ENCODE measurements at places on chromosomes 2 and 18.

DNA sequence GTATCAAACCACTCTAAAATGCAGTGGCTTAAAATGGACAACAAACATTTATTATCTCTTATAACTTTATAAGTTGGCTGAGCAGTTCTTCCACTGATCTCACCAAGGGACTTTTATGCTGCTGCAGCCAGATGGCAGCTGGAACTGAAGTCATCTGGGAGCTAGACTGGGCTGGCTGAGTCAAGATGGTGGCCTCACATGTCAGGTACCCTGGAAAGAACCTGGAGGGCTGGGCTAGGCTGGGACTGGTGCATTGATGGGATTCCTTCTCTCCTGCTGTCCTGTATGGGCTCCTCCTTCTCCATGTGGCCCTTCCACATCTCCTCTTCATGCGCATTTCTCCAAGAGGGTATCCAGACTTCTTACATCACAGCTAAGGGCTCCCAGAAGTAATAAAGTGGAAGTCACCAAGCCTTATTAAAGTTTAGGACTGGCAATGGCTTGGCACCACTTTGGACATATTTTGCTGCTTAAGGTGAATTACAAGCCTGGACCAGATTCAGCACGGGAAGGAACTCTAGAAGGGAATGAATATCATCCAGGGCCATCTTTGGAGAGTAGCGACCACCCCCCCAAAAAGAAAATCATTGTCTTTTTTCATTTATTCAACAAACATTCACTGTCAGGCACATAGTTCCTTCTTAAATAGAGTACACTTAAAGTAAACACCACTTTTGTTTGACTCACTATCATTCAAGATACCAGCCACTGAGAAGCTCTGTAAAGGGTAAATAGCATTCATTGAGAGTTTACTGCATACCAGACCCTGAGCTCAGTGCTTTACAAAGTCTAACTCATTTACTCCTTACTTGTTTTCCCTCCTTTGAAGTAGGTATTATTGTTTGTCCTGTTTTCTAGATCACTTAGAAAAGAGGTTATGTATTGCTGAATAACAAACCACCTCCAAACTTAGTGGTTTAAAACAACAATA is 138.0 kb downstream of the ZFP36L2 start:
- peak; percentile 72 for DNase-seq

- no peak for DNase-seq
Measured at GRCh38 chr2:8501061-8501720, 180.7 kb upstream of the ID2 start.

- peak; percentile 34 for DNase-seq
Measured at GRCh38 chr2:175350105-175350504, 168.6 kb upstream of the ATP5MC3 start.

DNA sequence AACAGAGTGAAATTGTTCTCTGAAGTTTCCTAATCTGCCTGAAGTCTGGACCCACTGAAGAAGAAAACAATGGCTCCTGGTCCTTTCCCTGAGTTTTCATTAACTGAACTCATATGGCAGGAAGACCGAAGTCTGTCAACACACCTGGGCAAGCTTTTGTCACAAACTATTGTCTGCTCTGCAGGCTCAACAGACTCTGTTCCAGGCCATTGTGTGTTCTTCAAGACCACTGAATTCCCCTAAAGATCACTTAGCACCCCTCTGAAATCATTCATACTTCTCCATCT is 6.6 kb upstream of the TMEM37 start:
- no peak for DNase-seq

DNA sequence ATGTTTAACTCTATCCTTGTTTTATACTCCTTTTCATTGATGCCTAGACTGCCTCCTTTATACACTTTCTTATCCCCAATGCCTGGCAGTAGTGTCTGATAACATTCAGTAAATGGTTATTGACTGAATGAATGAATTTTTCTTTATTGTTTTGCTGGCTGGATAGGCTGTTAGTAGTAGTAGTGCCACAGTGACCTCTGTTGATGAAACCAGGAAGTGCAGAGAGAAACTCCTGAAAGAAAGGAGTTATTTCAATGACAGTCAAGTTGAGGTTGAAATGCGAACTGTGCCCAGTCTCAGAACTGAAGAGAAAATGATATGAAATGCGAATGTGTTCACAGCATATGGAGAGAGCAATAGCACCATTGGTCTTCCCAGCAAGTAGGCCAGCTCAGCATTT is 26.8 kb upstream of the SLC9A2 start:
- DNase-seq = peak; percentile 3

DNA sequence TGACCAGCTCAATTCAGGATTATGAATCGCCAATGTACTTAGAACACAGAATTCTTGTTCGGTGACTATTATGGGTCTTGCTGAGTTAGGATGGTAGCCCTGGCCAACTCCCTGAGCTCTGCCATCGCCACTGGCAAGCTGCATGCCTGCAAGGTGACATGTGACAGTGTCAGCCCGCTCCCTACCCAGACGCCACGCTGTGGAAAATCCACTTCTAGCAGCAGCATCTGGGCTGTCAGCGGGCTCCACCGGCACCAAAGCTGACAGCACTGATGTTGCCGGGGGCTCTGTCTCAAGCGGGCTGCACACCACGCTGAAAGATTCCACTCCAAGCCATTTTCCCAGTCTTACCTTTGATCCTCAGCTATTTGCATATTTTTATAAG is 100.7 kb downstream of the MYT1L start:
- no peak for DNase-seq

DNA sequence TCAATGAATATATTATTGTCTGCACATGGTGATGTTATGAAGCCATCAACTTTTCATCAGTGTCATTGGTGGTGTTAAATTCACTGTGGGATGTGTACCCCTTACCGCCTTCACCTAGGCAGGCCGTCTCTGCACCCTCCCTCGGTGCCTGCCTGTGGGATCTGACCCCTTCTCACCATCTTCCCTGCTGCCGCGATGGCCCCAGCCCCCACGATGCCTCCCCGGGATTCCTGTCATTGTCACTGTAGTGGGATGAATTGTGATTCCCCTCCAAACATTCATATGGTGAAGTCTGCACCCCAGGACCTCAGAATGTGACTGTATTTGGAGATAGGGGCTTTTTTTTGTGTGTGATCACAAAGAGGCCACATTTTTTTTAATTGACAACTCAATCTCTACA is 198.3 kb upstream of the HS6ST1 start:
- no peak for DNase-seq

DNA sequence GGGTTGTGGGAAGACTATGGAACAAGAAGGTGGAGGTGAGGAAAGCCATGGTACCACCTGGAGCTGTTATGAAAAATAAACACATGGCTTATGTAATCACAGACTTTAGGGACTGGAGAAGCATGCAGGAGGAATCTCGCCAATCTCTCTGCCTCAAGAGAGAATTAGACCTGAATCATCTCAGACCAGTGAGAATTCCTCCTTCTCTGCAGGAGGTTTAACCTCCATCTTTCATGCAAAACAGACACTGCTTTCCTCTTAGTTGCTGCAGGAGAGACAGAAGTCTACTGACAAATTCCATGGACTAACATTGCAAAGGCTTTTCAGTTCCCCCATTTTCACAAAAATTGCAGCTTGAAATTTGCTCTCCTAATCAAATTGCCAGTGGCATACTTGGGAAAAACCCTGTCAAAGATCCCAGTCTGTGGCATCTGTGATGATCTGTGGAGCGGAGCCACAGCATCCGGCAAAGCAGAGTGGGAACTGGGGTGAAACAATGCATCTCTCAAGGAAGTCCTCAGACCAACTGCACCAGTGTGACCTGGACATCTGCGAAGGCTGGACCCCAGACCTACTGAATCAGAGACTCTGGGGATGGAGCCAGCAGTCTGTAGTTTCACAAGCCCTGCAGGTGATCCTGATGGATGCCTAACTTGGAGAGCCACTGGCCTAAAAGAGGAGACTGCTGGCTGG is 28.6 kb upstream of the NCKAP5 start:
- DNase-seq = peak; percentile 29

- DNase-seq = no peak
Measured at GRCh38 chr2:202090530-202090929, 17.5 kb downstream of the KIAA2012 start.

- peak; percentile 27 for DNase-seq
Measured at GRCh38 chr18:36493349-36494159, 196.0 kb downstream of the FHOD3 start.

GRCh38 chr2:98463988-98464771 is 19.5 kb downstream of the INPP4A start:
- DNase-seq = no peak

DNA sequence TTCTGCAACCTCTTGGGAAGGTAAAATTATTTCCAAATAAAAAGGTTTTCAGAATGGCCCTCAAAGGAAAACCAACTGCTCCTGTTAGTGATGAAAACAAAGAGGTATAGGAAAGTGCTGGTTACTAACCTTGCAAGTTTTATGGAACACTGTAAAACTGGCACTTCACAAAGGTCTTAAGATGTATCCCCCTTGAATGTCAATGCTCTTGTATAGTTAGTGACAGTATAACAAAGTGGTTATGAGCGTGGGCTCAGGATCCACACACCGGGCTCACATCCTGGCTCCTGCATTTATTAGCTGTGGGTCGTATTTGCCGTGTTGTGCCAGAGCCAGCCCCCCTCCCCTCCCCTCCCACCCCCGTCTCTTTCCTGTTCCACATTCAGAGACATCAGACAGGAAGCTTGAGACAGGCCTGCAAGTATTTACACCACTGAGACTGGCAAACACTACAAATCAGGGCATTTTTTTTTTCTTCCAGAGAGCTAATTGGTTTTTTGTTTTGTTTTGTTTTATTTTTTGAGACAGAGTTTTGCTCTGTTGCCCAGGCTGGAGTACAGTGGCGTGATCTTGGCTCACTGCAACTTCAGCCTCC is 9.2 kb upstream of the DNPEP start:
- no peak for DNase-seq

DNA sequence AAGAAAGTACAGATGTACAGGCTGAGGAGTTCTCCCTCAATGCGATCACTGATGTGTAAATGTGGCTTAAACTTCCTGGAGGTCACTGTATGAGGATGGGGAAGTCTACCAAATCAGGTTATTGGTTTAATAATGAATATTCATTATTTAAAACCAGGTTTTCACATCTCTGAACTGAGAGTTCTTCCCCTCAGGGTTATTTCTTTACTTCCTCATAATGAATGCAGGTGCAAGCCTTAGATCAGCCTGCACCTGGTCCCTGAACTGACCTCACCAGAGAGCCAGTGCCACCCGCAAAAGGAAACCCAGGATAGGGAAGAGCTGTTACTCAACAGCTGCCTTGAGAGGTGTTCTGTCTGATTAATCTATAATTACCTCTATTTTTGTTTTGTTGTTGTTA is 369.0 kb downstream of the EPHA4 start:
- no peak for DNase-seq

GRCh38 chr18:24315170-24315569 is 82.5 kb downstream of the OSBPL1A start:
- peak; percentile 24 for DNase-seq

- peak; percentile 67 for DNase-seq
Measured at GRCh38 chr2:30514134-30514847, 67.2 kb downstream of the LCLAT1 start.

DNA sequence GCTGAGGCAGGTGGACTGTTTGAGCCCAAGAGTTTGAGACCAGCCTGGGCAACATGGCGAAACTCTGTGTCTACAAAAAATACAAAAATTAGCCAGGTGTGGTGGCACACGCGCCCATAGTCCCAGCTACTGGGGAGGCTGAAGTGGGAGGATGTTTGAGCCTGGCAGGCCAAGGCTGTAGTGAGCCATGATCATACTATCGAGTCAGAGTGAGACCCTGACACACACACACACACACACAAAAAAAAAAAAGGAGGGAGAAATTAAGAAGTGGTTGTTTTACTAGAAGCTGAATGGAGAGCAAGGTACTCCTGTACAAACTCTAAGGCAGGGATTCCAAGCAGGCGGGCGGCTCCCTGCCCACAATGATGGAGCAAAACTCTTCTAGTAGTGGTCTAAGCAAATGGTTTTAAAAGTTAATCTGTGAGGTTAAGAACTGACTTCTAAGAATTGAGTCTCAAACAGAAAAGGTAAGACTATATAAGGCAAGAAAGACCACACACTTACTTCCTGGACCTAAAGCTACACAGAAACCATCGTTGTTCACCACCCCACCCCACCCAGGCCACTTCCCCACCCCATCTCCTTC is 2.6 kb downstream of the ANKRD44 start:
- DNase-seq = no peak

GRCh38 chr2:62435720-62436119 is 70.3 kb downstream of the TMEM17 start:
- DNase-seq = no peak

DNA sequence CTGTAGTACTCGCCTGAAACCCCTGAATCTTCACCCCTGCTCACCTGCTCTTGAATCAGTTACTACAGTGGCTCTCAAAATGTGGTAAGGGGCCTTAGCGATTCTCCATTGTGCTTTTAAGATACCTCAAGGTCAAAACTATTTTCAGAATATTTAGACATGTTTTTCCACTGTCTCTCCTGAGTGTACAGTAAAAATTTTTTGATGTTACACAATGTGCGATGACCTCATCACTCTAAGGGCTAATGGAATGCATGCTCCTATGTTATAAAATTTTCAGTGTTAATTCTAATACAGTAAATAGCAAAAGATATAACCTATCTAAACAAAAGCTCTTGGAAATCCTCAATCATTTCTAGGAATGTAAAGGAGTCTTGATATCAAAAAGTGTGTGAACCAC is 336.9 kb upstream of the PKDCC start:
- DNase-seq = peak; percentile 11

GRCh38 chr2:19041434-19042041 is 316.9 kb downstream of the OSR1 start:
- no peak for DNase-seq

- DNase-seq = no peak
Measured at GRCh38 chr2:136065384-136065783, 52.6 kb downstream of the CXCR4 start.

DNA sequence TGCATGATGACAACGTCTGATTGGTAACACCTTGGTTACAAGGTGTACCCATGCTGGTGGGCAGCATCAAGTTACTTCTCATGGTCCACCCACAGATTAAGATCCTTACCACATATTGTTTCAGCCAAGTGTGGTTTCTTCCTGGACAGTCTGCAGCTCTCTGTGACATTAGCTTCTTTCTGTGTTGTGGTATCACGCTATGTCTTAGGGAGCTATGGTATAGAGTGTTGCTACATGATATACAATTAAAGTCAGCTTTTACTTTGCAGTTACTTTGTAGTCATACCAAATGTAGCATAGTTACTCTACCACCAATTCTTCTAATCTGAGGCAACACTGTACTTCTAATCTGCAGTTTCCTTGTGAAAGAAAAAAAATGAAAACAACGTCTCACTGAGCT is 48.8 kb downstream of the ZCCHC2 start:
- no peak for DNase-seq

Measured in EH (cell line).